NCI-H1417 treated with DMSO at 0.1 percent for 48 hours (cell line): ENCODE measurements at places on chromosomes 16 and 17.

GRCh38 chr16:70432356-70432722, 6.6 kb downstream of the ST3GAL2 start:
- DNase-seq, result no peak

- no peak for DNase-seq
Measured at GRCh38 chr17:37717627-37718323, 27.1 kb downstream of the HNF1B start.

DNA sequence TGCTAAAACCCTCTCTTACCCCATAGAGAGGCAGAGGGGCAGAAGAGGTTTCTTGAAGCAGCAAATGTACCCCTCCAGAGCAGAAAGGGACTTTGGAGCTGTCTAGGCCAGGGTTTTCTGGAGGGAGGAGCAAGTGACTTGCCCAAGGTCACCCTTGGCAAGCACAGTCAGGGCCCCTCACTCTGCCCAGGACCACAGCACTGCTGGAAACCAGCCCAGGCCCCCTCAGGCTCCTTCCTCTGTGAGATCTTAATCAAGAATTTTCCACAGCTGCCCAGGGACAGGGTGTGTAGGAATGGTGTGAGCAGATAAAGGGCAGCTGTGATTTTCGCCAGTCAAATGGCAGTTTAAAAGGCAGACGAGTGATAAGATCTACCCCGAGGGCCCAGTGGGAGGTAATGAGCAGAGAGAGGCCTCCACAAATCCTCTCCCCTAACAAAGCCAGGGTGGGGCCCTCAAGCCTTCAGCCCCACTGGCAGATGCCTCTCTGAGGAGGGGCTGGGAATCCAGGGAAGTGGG, 3.9 kb upstream of the SLC12A3 start:
- DNase-seq, result no peak

GRCh38 chr17:29645515-29646051, 22.9 kb upstream of the CORO6 start:
- DNase-seq, result no peak

- DNase-seq, result no peak
Measured at GRCh38 chr16:2466667-2467527, 4.2 kb upstream of the NTN3 start.

DNA sequence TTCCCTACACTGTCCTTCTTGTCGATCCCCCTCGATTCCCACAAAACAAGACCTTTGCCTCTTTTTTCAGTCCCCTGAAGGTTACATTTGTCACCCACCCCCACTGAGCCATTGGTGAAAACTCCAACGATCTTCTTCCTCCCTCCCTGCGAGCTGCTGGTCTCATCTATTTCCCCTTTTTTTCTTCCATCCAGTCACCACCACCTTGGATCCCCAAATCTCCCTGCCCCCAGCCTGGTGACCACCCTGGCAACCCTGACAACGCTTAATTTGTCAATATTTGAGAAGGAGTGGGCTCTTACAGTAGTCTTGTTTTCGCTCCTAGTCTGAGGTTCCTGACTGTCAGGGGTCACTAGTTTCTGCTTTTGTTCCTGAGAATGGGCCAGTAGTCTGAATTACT, 62.9 kb downstream of the SMPD3 start:
- DNase-seq, result no peak

GRCh38 chr16:22220714-22221113, 14.6 kb downstream of the EEF2K start:
- no peak for DNase-seq

DNA sequence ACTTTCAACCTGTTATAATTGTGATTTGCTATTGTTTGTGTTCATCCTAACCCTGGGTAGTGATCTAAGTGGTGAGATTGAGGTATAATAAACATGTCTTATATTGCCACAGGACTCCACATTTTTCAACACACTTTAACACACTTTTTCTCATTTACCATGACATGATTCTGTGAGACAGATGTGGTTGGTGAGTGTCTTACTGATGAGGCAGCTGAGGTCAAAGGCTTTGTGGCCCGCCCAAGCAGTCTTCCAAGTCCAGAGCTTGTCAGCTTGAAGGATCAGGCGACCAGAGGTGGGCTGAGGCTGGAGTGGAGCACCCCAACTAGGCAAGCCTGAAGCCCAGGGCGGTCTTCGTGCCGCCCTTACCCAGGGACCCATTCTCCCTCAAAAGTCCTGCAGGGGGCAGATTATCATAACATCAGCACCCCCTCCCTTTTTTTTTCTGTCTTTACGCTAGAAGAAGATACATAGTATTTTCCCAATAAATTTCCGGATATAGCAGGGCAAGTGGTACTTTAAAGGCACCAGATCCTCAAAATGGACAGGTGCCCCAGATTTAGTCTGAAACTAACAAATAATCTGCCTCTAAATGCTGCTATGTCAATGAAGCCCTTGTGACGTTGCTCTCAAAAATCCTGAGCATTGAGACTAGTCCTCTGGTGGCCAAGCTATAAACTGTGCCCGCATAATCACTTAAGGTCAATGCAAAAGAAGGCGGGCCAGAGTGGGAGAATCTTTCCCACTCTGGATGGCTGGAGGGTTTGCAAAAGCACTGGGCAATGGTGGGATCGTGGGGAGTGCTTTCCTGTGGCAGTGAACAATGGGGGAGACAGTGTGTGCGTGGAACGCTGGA, 21.1 kb downstream of the KCTD19 start:
- DNase-seq, result no peak

DNA sequence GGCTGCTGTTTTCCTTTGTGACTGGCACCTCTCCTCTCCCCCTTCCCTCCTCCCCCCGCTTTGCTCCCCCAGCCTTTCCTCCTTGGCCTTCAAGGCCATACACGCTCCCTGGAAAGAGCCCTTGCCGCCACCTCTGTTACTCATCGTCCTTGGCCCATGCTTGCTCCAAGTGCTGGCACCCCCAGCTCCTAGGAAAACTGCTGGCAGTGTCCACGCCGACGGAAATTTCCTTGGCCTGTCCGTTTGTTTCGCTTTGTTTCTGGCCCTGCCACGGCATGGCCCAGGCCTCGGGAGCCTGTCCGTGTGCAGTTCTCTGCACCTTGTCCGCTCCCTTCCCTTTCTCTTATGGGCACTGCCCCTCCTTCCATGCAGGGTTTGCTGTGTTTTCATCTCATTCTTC, 18.0 kb downstream of the CA5A start:
- no peak for DNase-seq
